Colonic mucosa (tissue), 4 donors: ENCODE measurements at places on chromosomes 7 and 10. TPM values are rescaled to one million over a fixed set of nuclear protein-coding genes. Genes with fewer than 3 reads are reported as not detected.

DNA sequence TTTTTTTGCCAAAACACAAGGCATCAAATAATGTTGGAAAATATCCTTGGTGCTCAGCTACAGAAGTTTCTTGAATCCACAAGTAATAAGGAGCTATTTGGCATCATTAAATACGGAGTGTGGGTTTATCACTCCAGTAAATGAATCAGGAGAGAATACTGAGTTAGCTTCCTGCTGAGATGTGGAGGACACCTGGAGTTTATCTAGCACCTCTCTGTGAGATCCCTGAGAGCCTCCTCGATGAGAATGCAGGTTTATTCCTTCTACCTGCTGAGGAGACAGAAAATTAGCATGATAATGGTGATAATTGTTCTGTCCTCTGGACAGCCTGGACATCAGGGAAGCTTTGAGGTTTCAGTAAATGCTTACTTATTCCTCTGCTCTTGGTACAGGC is 40.5 kb downstream of the NRG3 start:
- DNase-seq = no peak

GRCh38 chr10:58013406-58013805 is 254.3 kb downstream of the IPMK start:
- no peak for DNase-seq

DNA sequence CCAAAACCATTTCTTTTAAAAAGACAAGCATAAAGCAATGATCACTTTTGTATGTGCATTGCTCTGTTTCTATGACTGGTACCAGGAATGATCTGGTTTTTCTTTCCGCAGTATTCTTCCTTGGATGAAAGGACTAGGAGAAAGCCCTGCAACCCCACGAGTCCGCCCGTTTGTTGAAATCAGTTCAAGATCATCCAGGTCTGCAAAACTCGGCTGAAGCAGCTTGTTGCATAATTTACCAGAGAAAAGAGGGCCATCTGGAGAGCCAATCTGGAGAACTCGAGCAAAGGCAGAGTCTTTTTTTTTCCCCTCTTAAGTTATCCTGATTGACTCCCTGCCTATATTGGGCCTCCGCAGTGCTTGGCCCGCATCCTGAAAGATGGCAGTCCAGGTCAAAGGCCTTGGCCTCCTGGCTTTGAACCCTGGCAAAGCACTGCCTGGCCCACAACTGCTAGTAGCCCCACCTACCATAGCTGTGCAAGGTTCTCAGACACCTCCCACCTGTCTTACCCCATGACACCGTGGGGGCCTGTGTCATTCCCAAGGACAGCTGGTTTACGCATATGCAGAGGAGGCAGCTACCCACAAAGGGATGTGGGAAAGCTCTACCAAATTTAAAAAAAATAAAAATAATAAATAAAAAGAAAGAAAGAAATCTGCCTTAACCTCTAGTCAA is 572.2 kb downstream of the INHBA start:
- DNase-seq = no peak

GRCh38 chr7:2873146-2873545 is 29.0 kb upstream of the GNA12 start:
- DNase-seq = no peak

DNA sequence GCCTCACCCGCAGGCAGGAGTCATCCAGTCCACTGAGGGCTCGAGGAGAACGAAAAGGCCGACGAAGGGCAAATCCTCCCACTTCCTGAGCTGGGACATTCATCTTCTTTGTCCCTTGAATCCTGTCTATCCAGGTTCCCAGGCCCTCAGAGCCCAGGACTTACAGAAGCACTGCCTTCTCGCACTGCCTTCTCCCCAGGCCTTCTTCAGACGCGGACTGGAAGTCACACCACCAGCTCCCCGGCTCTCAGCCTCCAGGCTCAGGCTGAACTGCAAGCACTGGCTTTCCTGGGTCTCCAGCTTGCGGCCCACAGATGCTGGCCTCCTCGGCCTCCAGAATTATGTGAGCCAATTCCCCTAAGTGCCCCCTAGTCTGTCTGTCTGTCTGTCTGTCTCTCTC is 6.4 kb upstream of the MMP21 start:
- no peak for DNase-seq

DNA sequence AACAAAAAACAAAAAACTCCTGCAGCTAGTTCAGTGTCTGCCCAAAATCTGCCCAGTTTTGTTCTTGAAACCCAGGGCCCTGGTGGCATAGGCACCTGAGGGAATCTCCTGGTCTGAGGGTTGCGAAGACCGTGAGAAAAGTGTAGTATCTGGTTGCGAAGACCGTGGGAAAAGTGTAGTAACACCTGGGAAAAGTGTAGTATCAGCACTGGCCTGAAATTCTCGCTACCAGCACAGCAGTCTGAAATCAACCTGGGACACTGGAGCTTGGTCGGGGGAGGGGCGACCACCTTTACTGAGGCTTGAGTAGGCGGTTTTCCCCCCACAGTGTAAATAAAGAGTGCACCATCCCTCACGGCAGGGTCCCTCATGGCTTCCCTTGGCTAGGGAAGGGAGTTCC is 82.5 kb upstream of the SP4 start:
- DNase-seq = no peak

GRCh38 chr7:156858523-156858922 is 34.5 kb downstream of the LMBR1 start:
- no peak for DNase-seq

GRCh38 chr10:35963685-35964084 is 321.6 kb upstream of the FZD8 start:
- DNase-seq = no peak

GRCh38 chr7:102253066-102253972 is 33.3 kb upstream of the SH2B2 start:
- DNase-seq = no peak

UROS gene
- total RNA-seq = 30.2 TPM

TMEM229A gene
- not detected for total RNA-seq

HOXA3 gene
- total RNA-seq = 13.3 TPM

PLCE1 gene
- 42.4 TPM for total RNA-seq

ATG9B gene
- 0.66 TPM for total RNA-seq

MBLAC1 gene
- 1.9 TPM for total RNA-seq
